ENCODE measurements at places on chromosomes 6 and 20.

DNA sequence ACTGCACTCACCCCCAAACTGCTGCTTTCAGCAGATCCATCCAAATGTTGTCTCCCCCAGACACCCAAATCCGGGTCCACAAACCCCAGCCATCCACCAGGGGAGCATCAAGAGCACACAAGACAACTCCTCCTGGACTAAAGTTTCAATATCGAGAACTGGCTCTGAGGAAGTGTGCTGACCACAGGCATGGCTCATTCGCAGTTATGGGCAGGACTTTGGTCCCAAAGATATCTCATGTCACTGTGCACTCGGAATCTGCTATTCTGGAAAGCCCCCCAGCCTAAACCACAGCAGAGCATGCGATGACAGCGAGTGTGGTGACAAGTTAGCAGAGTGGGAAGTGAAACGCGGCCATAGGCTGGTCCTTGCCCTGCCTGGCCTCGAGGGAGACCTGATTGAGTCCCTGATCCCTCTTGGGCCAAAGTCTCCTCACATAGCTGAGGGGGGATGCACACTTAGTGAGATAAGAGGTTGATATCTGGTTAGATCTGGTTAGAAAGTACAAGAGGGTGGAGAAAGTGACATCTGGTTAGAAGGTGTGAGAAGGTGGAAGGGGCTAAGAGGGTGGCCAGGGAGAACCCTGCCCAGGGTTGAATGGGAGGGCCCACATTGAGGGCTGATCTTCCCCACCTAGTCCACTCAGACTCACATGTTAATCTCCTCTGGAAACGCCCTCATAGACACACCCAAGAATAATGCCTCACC, 149.7 kb downstream of the MRPL14 start:
- DNase-seq, result no peak

- DNase-seq, result no peak
Observed at GRCh38 chr6:152976749-152977148, 6.1 kb downstream of the FBXO5 start.

GRCh38 chr20:16098890-16099639, 474.2 kb downstream of the KIF16B start:
- DNase-seq, result no peak

GRCh38 chr20:20755231-20755630, 42.8 kb upstream of the RALGAPA2 start:
- DNase-seq, result no peak

DNA sequence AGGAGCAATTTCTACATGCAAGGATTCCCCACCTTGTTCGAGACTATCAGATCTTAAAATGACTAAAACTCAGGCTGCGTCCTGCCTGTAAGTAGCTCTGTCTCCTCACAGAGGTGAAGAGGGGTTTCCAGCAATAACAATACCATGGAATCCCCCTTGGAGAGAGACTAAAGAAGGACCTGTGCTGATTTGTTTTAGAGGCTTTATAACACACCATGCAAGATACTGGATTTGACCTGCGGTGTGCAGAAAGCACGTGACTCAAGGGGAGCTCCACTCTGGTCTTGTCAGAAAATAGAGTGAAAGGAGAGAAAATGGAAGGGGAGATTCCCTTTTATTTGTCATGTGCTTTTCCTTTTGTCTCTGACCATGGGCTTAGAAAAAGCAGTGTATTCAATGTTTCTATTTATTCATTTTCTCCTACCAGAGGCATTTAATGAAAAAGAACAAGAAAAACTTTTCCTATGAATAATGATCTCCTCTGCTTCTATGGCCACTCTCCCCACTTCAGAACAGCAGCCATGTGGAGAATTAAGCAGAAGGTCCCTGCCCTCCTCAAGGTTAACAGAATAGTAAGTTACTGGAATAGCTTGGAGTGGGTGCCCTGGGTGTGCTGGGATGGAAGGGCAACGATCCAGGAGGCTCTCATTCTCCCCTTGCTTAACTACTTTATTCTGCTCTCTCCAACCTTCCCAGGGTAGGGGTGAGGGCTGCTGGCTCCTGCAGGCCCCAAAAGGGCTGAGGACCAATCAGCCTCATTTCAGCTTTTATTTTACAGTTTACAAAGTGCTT, 19.2 kb upstream of the MRPS10 start:
- DNase-seq, result no peak

DNA sequence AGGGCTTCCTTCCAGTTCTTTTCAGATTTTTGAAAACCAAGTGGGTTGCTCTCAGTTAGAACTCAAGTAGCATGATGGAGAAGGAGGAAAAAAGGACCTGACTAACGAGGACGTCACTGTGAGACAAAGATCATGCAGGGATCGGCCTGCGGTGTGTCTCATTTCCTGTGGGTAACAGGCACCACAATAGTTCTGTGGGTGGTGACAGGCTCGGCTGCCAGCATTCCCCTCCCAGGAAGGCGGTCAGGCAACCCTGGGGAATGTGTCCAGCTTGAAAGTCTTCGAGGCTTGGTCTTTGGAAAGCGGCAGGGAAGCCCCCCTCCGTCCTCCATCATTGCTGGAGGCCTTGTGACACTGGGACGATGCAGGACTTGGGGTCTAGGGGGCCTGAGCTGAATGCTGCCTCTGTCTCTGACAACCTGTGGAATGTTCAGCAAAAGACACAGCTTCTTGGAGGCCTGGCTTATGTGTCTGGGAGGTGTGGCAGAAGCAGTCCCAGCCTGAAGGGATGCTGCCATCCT, 121.0 kb downstream of the BCAS1 start:
- peak; percentile 41 for DNase-seq

DNA sequence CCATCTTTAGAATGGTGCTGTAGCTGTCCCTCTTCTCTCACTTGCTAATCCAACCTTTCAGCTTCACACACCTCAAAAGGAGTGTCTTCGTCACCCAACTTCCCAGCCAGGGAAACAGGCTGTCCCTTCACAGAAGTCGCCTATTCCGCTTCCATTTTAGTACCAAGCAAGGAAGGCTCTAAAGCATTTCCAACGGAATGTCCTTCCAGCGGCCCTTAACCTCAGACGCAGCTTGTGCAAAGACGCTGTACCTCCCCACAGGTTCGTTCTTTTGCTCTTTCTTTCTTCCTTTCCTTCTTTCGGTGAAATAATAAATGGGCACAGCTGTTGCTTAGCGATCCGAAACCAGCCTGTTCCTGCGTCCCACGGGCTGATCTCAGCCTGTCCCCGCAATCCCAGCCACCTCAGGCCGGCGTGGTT, 1.5 kb downstream of the PTPRT start:
- DNase-seq, result no peak

- DNase-seq, result no peak
Observed at GRCh38 chr6:130744576-130745366, 82.4 kb upstream of the SMLR1 start.

- DNase-seq, result no peak
Observed at GRCh38 chr6:135546206-135546605, 48.7 kb upstream of the AHI1 start.

GRCh38 chr20:21436205-21436604, 38.9 kb upstream of the NKX2-4 start:
- DNase-seq, result no peak

GRCh38 chr20:44731657-44732056, 14.0 kb upstream of the KCNK15 start:
- DNase-seq, result no peak

DNA sequence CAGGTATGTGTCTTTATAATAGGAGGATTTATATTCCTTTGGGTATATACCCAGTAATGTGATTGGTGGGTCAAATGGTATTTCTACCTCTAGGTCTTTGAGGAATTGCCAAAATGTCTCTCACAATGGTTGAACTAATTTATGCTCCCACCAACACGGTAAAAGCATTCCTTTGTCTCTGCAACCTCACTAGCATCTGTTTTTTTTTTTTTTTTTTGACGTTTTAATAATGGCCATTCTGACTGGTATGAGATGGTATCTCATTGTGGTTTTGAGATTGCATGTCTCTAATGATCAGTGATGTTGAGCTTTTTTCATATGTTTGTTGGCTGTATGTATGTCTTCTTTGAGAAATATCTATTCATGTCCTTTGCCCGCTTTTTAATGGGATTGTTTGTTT, 144.9 kb upstream of the RGS17 start:
- DNase-seq, result no peak

DNA sequence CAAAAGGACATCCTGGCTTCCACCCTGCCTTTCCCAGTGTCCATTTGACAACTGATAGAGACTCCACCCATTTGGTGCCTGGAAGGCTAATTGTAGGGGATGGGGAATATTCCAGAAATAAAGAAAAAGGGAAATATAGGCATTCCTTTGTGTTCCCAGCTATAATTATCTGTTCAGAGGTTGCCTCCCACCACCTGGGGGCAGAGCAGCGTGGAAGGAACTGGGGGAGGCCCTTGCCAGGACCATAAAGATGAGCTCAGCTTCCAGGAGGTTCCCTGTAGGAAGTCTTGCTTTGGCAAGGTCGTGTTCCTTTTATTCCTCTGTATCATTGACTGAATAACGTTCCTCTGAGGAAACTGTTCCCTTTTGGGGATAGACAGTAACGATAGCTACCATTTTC, 214.7 kb downstream of the TFAP2C start:
- no peak for DNase-seq

- no peak for DNase-seq
Observed at GRCh38 chr20:33309631-33310030, 26.6 kb downstream of the BPIFB1 start.

GRCh38 chr6:13328875-13329183, 492 bp upstream of the TBC1D7 start:
- DNase-seq, result no peak

- DNase-seq, result peak; percentile 32
Observed at GRCh38 chr6:11492464-11493290, 44.9 kb upstream of the TMEM170B start.

DNA sequence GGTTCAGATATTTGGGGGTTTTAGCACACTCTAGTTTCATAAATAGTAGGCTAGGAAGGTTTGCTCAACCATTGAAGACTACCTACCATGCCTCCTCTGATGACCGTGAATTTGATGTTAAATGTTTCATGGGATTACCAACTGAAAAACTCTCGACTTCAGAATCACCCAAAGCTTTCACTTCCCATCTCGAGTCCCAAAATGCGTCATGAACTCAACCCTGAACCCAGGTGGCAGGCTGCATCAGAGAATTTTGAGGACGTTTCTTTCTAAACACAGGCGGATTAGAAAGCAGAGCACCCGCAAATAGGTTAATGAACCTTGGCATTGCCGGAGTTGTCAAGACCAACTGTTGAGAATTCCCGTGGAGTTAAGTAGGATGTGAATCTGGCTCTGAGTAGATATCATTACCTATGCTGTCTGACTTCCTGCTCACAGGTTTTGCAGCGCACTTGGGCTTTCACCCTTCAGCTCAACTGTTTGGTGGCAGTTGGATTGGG, 98.4 kb upstream of the ADTRP start:
- DNase-seq, result no peak

DNA sequence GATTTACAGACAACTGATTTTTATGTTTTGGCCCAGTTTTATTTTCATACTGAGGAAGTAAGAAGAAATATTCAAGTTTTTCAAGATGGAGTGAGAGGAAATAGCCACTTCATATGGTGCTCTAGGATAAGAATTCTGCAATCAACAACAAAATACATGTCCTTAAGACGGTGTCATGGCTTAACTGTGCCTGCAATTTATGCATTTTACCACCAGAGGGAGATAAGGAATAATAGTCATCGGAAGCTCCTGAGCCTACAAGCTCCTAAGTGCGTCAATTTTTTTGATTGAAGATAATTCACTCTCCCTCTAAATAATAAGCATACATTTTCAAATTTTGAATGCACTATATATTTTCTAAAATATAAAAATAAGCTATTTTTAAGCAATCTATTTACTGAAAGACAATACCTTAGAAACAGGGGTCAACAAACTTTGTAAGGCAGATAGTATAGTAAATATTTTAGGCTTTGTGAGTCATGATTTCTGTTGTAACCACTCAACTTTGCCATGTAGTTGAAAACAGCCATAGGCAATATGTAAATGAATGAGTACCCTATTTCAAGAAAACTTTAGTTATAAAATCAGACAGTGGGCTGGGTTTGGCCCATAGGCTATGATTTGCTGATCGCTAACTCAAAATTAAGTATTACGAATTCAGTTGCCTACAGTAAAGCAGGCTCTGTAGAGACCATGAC, 230.9 kb upstream of the DTNBP1 start:
- peak; percentile 56 for DNase-seq

DNA sequence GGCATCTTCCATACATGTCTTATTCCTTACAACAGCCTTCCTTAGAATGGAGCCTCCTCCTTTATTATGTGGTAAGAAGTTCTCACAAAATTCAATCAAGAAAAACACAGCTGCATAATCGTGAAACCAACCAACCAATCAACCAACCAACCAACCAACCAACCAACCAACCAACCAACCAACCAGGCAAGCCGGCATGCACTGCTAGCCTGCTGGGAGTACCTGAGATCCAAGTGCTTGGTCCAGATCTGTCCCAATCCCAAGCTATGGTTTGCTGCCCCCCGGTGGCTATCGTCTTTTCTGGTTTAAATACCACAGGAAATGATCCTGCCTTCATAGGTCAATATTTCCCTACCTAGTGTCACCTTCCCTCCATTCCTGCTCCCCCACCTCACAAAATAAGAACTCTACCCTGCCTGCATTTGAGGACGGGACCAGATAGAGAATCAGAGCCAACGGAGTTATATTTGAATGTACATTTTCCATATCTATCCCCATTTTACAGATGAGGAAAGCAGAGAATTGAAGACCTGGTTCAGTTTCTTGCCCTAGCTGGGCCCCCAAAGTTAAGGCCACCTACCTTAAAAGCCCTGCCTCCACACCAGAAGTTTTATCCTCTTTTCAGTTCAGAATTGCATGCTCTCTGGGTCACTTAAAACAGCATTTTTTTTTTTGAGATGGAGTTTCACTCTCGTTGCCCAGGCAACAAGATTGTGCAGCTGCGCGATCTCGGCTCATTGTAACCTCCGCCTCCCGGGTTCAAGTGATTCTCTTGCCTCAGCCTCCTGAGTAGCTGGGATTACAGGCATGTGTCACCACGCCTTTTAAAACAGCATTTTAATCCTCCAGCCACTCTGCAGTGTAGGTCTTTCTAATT, 27.1 kb downstream of the RAB44 start:
- DNase-seq, result peak; percentile 27

- no peak for DNase-seq
Observed at GRCh38 chr6:9208966-9209365, 773.6 kb upstream of the SLC35B3 start.

Measured in HFF-Myc (cell line).